D341Med (cell line): ENCODE measurements at places on chromosomes 3 and 15.

GRCh38 chr3:194632809-194633348, 340 bp downstream of the TMEM44 start:
- no peak for DNase-seq

DNA sequence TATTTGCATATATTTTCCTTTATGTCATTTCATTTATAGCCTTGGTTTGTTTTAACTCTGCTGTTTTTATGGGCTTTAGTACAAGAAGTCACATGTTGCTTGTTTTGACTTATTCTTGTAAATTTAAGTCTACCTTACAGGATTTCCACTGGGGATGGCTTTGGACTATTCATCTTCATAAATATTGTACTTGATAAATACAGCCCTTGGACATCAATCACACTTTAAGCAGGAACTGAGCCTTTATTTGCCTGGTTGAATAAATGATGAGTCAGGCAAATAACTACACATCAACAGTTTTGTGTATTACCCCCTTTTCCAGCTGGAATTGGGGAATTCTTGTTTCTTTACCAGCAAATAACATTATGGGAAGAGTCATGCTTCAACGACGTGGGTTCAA, 286.0 kb downstream of the CNTN3 start:
- DNase-seq: no peak

GRCh38 chr3:41163421-41163820, 35.9 kb upstream of the CTNNB1 start:
- DNase-seq: no peak

GRCh38 chr15:88131937-88132336, 124.6 kb downstream of the NTRK3 start:
- no peak for DNase-seq
